ENCODE measurements at places on chromosomes 16 and 17.

DNA sequence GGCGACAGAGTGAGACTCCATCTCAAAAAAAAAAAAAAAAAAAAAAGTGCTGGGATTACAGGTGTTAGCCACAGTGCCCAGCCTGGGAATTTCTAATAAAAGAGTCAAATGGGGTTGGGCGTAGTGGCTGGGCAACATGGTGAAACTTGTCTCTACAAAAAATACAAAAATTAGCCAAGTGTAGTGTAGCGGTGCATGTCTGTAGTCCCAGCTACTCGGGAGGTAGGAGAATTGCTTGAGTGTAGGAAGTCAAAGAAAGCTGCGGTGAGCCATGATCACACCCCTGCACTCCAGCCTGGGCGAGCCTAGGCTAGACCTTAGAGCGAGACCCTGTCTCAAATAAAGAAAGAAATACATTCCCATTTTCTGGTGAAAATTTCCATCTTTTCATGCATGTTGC, 2.4 kb upstream of the UTS2R start:
- no peak for DNase-seq

DNA sequence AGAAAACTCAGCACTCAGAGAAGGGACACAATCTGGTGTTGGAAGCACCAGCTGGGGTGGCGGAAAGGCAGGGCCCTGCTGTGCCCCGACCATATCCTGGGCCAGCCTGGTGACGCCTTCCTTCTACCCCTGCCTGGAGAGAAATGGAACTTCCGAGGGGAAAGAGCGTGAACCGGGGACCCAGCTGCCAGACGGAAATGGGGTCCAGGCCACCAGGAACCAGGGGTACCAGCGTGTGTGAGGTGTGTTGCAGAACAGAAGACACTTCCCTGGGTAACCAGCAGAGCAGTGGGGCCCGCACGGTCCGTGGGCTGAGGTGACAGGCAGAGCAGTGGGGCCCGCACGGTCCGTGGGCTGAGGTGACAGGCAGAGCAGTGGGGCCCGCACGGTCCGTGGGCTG, 6.8 kb downstream of the RAB40B start:
- no peak for DNase-seq

DNA sequence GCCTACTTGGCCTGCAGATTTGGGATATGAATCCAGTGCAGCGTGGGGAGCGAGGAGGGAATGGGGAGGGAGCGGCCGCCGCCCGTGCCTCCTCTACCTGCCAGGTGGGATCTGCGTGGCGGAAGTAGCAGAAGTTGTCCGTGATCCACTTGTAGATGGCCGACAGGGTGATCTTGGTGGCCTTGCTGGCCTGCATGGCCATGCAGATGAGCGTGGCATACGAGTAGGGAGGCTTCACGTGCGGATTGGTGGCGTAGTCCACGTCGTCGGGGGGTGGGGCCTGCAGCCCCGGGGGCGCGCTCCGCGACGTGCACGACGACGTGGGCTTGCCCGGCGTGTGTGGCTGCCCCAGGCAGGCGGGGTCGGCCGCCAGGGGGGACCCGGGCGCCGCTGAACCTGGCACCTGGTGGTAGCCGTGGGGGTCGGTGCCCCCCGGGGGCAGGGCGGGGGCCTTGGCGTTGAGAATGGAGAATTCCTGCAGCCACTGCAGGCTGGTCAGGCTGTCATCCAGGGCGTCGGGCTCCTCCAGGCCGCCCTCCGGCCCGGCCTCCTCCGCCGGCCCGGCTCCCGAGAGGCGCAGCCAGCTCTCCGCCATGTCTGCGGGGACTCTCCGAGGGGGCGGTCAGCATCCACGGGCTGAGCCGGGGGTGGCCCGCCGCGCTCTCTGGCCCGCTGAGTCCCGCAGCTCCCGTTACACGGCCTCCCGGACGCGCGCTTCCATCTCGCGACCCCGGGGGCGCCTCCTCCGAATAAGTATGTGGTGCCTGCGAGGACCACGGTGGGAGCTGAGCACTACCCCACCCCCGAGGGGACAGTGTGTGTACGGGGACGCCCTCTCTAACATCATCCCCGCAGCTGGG, 1.0 kb downstream of the FOXJ1 start:
- DNase-seq, result no peak

- DNase-seq, result no peak
Observed at GRCh38 chr17:33515974-33516373, 222.9 kb upstream of the ASIC2 start.

DNA sequence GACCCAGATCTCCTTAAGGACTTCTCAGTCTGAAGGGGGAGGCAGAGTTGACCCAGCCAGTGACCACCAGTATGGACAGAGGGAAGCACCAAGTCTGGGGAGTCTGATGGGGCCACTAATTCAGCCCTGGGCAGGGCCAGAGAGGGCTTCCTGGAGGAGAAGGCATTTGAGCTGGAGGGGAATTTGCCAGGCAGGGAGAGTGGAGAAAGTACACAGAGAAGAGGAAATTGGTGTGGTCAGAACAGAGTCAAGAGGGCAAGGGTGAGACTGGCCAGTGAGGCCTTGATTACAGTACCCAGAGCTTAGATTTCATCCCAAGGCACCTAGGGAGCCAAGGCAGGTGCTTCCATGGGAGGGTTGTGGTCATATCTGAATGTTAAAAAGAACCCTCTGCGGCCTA, 36.3 kb downstream of the MYO15A start:
- no peak for DNase-seq

DNA sequence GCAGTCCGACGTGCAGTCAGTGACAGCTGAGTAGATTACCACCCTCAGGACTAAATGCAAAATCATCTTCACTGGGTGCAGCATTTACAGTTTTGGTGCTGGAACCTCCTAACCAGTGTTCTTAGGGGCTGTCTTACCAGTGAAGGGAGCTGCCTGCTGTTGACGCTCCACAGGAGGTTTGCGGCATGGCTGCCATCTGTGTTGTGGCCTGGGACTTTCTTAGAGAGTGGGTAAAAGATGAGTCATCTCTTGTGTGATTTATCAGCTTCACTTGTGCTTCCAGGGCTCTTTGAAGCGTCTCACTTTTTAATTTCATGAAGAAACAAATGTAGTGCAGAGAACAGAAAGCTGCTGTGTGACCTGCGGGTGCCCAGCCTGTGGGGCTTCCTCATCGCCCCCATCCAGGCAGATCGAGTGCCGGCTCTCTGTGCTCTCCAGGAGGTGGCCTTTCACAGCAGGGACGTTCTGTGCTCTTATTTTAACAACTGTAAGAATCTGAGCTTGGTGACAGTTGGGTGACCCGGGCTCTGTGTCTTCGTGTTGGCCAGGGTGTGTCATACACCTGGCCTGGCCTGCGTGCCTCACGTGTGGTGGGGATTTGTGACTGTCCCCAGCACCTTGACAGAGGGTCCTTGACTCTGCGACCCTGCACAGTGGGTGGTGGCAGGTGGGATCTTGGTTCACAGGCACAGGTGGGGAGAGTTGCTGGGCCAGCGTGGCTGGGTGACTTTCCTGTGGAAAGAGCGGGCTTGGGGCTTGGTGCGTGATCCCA, 24.3 kb upstream of the ZNF750 start:
- peak; percentile 70 for DNase-seq

GRCh38 chr17:64783031-64783461, 120.9 kb upstream of the SMURF2 start:
- no peak for DNase-seq

DNA sequence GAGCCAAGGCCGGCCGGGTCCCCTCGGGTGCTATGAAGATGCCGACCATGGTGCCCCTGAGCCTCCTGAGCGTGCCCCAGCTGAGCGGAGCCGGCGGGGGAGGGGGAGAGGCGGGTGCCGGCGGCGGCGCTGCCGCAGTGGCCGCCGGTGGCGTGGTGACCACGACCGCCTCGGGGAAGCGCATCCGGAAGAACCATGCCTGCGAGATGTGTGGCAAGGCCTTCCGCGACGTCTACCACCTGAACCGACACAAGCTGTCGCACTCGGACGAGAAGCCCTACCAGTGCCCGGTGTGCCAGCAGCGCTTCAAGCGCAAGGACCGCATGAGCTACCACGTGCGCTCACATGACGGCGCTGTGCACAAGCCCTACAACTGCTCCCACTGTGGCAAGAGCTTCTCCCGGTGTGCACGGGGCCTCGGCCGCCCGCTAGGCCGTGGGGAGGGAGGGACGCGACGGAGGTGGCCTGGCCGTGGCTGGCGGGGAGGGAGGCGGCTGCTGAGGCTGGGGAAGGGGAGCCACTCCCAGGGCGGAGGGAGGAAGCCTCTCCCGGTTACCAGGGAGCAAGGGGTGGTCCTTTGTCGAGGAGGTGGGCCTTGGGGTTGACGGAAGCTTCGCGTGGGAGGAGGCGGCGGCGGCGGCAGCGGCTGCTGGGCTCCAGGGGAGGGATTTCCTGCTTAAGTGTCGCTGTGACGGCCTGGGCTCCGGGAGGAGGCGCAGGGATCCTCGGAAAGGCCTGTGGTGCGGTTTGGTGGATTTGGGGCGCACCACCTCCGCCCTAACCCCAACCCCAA, 1.3 kb downstream of the MAZ start:
- peak; percentile 79 for DNase-seq

DNA sequence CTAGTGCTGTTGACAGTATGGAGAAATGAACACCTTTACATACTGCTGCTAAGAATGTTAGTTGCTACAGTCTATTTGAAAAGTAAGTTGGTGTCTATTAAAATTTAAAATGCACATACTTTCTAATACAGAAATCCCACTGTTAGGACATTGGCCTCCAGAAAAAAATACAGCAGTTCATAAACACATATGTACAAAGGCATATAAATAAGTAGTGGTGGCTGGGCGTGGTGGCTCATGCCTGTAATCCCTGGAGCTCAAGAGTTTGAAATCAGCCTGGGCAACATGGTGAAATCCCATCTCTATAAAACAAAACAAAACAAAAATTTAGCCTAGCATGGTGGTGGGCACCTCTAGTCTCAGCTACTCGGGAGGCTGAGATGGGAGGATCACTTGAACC, 13.1 kb downstream of the DCAF7 start:
- DNase-seq, result no peak
